ENCODE measurements at places on chromosomes 12 and 14.

DNA sequence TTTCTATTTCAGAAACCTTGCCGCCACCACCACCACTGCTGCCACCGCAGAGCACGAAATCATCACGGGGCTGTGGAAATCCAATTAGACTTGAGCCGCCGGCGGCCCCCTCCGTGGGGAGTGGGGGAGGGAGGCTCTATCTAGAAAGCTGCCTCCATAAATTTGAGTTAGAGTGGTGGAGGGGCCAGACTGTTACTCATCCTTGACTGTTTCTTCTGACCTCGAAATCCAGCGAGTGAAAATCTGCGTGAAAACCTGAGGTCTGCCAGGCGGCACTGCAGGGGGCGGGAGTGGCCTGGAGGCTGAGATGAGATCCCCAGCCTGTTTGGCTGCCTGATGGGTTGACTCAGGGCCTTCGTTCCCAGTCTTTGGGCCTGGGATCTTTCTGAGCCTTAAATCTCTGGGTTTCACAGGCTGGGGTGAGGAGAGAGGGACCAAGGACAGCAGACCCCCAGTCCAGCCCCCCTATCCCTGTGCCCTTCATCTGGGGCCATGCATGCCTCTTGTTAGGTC, 29.9 kb downstream of the TSPAN9 start:
- DNase-seq: no peak

- DNase-seq: no peak
Observed at GRCh38 chr12:10779103-10779502, 23.3 kb downstream of the TAS2R7 start.

DNA sequence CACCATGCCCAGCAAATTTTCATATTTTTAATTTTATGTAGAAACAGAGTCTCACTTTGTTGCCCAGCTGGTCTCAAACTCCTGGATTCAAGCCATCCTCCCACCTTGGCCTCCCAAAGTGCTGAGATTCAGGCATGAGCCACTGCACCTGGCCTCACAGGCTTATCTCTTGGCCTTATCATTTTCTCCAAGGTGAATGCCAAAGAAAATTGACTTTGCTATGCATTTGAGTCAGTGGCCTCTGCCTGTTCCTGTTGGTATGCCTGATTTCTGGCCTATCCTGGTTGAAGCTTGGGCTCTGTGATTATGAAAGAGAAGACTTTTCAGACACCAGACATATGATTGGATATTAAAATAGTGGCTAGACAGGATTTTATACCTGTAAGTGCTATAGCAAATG, 34.2 kb downstream of the MANSC1 start:
- DNase-seq: no peak

DNA sequence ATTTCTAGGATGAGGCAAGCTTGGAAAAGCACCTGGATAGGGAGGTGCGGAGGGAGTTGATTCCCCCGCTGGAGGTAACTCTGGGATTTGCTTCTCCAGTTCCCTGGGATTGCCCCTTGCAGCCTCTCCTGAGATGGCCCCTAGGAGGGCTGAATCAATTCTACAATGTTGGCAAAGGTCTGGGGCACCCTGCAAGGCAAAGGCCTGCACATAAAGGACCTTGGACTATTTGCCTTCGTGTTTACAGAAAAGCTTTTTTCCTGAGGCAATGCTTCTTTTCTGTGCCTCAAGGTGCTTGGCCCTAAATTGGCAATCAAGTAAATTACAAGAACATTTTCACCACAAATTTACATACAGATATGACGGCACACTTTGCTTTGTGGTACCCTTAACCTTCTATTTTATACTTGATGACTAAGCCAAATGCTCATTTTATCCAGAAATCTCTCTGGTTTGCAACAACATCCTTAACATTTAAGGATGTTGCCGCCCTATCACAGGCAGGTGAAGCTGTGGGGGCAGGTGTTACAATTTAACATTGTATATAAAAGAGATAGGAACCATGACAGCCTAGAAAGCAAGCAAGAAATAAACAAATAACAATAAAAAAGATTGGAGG, 40.3 kb downstream of the TIMELESS start:
- no peak for DNase-seq

All from CD4-positive, alpha-beta T cell treated with Interleukin-17A for 4 hours (primary cell).